ENCODE measurements at places on chromosomes 3 and 15. TPM values are rescaled to one million over a fixed set of nuclear protein-coding genes. Genes with fewer than 3 reads are reported as not detected.

The CLRN1 gene
- not detected for total RNA-seq

The UROC1 gene
- 0.11 TPM for total RNA-seq

The ISLR gene
- not detected for total RNA-seq

The KIF23 gene
- not detected for total RNA-seq

The MYRIP gene
- not detected for total RNA-seq

The CPNE9 gene
- 0.55 TPM for total RNA-seq

- H3K4me3 ChIP-seq = no peak overlapping the region
- DNase-seq = no peak
- H3K27ac ChIP-seq = no peak overlapping the region
- H3K36me3 ChIP-seq = no peaks in the 10 kb centered on the region
- H3K27me3 ChIP-seq = peaks cover 10% of the 10 kb centered on the region
These were observed 38.7 kb upstream of the DNAAF4 start for GRCh38 chr15:55546718-55547117.

- DNase-seq = no peak
- H3K4me3 ChIP-seq = no peak overlapping the region
- no peaks in the 10 kb centered on the region for H3K27me3 ChIP-seq
- H3K36me3 ChIP-seq = no peaks in the 10 kb centered on the region
These were observed 56.2 kb downstream of the FHIT start for GRCh38 chr3:61194892-61195538.

DNA sequence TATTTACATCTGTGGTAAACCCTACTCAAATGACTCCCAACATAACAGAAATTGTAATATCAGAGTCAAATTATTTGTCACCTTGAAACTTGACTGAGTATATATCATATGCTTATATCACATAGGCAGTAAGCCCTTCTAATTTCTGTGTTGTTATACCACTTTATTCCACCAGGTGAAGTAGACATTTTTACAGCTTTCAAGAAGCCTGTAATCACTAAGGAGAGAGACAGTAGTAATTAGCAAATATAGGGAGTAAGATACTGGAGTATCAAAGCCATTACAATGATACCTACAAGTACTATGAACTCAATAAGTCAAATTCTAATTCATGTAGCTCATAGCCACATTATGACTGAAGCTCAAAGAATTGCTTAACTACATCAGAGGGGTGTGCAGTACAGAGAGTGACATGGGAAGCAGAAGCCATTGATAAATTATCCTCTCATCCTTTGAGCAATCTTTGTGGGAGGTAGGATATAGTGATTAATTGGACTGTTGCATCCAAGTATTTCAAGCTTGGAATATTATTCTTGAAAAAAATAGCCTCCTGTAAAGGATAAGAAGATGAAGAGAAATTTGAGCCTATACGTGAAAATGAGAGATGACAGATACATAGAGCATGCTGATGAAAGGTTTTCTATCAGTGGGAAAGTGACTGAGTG is 1005.9 kb downstream of the ZPLD1 start:
- no peaks in the 10 kb centered on the region for H3K4me1 ChIP-seq
- H3K4me3 ChIP-seq = no peak overlapping the region
- H3K27ac ChIP-seq = no peak overlapping the region
- no peaks in the 10 kb centered on the region for H3K27me3 ChIP-seq

DNA sequence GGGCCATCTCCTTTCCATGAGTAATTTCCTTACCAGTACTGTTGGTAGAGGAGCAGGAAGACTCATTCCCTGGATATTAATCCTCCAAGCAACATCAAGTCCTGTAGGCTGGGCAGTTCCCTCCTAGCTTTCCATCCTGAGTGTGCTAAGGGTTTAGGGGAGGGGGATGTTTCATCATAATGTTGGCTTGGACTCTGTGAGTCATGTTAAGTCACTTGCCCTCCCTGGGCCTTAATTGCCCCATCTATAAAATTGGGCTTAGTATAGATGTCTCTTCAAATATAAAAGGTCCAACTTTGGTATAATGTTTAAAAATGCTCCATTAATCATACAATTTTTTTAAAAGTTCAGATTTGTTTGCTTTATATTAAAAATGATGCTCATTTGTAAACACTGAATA is 52.7 kb downstream of the TLE3 start:
- no peaks in the 10 kb centered on the region for H3K27me3 ChIP-seq
- no peak overlapping the region for H3K27ac ChIP-seq
- peaks cover 2% of the 10 kb centered on the region for H3K4me1 ChIP-seq

- no peaks in the 10 kb centered on the region for H3K36me3 ChIP-seq
- no peak for DNase-seq
- H3K27me3 ChIP-seq = peaks cover 1% of the 10 kb centered on the region
- no peak overlapping the region for H3K27ac ChIP-seq
- no peaks in the 10 kb centered on the region for H3K4me1 ChIP-seq
These were observed 339.9 kb upstream of the RBMS3 start for GRCh38 chr3:28940994-28941393.

DNA sequence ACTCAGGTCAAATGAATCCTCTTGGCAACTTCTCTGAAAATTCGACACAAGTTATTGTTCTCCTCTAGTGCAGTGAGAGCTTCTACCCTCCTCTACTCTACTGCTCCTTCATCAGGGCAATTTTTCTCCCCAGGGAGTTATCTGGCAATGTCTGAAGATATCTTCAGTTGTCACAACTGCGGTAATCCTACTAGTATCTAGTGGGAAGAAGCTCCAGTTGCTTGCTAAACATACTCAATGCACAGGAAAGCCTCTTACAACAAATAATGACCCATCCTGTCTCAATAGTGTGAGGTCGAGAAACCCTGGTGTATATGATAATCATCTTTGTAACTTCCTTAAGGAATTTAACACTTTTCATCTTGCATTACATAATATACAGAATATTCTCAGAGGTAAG is 1147.6 kb downstream of the IGSF11 start:
- no peaks in the 10 kb centered on the region for H3K4me1 ChIP-seq
- no peaks in the 10 kb centered on the region for H3K36me3 ChIP-seq
- H3K27me3 ChIP-seq = peaks cover 3% of the 10 kb centered on the region
- no peak overlapping the region for H3K4me3 ChIP-seq
- no peak for DNase-seq
- H3K27ac ChIP-seq = no peak overlapping the region

GRCh38 chr3:37526511-37526910 is 335.2 kb upstream of the CTDSPL start:
- no peak for DNase-seq
- no peaks in the 10 kb centered on the region for H3K36me3 ChIP-seq
- H3K4me1 ChIP-seq = no peaks in the 10 kb centered on the region
- H3K27me3 ChIP-seq = no peaks in the 10 kb centered on the region

GRCh38 chr3:157248590-157249422 is 88.9 kb upstream of the CCNL1 start:
- no peak for DNase-seq
- no peak overlapping the region for H3K27ac ChIP-seq
- H3K36me3 ChIP-seq = no peaks in the 10 kb centered on the region

DNA sequence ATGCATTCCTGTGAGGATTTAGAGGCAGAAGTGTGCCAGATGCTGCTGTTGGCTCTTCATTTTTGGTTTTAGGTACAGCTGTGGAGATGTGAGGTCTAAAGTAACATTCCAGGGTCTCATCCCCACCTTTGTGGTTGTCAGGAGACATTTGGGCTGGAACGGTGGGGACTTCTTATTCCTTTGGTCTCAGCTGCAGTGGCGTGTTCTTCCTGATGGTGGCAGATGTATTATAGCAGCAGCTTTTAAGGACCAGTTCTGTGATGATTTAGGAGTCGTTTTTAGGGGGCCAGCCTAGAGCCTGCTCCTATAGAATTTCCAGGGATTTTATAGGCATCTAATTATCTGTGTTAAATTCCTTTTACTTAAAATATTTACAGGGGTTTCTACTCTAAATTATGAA is 221.0 kb upstream of the EOMES start:
- DNase-seq = no peak
- peaks cover 13% of the 10 kb centered on the region for H3K4me1 ChIP-seq
- no peak overlapping the region for H3K27ac ChIP-seq
- H3K27me3 ChIP-seq = no peaks in the 10 kb centered on the region
- no peak overlapping the region for H3K4me3 ChIP-seq
- H3K36me3 ChIP-seq = peaks cover 1% of the 10 kb centered on the region

- peaks cover 3% of the 10 kb centered on the region for H3K36me3 ChIP-seq
- no peaks in the 10 kb centered on the region for H3K27me3 ChIP-seq
- no peaks in the 10 kb centered on the region for H3K4me1 ChIP-seq
- no peak for DNase-seq
- H3K27ac ChIP-seq = no peak overlapping the region
These were observed 36.5 kb upstream of the GALNT15 start for GRCh38 chr3:16137977-16138376.

DNA sequence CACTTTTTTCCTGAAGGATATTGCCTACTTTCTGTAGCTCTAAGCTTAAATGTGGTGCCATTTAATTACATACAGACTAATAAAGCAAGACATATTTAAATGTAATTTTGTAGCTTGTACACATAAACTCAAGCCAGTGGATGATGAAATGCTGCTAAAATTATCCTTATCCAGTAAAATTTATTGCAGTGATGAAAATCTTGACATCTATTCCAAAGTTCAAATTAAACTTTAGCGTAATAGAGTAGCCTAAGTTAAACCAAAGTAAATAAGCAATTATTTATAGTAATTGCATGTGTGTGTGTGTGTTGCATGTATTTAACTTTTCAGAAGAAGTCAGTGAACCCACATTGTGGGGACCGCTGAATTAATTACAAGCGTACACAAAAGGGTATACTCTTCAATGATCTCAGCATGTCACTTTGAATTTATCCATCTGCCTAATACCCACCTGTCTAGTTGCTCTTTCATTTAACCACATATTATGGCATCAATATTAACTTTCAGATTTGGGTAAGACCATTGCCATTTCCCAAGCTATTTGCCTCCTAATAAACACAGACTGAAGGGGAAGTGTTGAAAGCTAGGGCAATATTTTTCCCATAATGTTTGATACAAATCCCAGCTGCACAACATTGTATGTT is 85.0 kb downstream of the MECOM start:
- no peaks in the 10 kb centered on the region for H3K36me3 ChIP-seq
- H3K27me3 ChIP-seq = peaks cover 20% of the 10 kb centered on the region
- no peak overlapping the region for H3K27ac ChIP-seq
- no peak for DNase-seq
- H3K4me3 ChIP-seq = no peak overlapping the region

GRCh38 chr15:43095243-43095642 is 10.6 kb downstream of the UBR1 start:
- H3K4me1 ChIP-seq = peaks cover 23% of the 10 kb centered on the region
- peaks cover 22% of the 10 kb centered on the region for H3K36me3 ChIP-seq
- H3K27ac ChIP-seq = peak overlapping the region; percentile 17
- no peaks in the 10 kb centered on the region for H3K27me3 ChIP-seq
- H3K4me3 ChIP-seq = no peak overlapping the region

- no peak overlapping the region for H3K4me3 ChIP-seq
- H3K27ac ChIP-seq = no peak overlapping the region
- DNase-seq = no peak
- H3K4me1 ChIP-seq = peaks cover 7% of the 10 kb centered on the region
These were observed 10.8 kb downstream of the PAK6 start for GRCh38 chr15:40249477-40250303.
